Caudate nucleus (tissue), 63 donors: ENCODE measurements at places on chromosomes 12 and 14.

DNA sequence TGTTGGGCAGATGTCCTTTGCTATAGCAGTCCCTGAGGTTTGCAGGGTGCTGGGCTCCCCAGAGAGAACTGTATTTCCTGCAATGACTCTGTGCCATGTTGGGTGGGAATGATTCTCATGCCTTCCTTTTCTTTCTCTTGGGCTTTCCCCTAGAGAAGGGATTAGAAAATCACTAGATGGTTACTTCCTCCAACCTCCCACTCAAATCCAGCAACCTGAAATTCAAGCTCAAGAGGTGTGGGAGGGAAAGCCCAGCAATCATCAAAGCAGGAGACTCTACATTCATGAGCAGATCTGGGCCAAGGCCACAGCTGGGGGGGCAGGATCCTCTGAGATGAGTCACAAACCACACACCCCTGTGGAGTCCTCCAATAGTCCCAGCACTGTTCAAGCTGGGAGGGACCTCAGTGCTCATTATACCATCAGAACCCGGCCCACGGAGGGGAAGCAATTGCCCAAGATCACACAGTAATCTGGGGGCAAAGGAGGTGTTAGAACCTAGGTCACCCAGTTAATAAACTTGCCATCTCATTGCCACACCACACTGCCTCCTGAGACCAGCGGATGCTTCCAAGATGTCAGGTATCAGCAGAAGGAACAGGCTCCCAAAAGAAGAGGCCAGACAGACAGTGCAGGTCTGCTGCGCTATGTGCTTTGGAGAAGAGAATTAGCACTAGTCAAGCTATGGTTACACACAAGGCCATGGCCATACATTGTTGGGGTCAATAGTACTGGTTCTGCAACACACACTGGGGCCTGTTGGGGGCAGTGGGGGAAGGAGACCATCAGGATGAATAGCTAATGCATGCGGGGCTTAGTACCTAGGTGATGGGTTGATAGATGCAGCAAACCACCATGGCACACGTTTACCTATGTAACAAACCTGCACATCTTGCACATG lies 65.7 kb downstream of the TTC9 start:
- DNase-seq, result no peak

GRCh38 chr12:76032043-76032981 lies 736 bp upstream of the PHLDA1 start:
- peak; percentile 16 for DNase-seq

DNA sequence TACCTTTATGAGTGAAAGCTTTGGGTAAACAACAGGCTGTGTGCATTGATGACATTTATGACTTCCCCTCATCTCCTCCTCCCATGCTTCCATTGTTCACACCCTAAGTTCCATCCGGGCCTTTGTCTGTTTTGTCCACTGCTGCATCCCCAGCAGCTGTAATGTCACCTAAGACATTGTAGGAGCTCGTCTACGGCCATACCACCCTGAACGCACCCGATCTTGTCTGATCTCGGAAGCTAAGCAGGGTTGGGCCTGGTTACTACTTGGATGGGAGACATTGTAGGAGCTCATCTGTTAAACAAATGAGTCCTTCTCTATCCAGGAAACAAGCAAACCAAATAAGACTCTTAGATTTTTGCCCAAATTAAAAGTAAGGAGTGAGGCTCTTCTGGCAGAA lies 40.4 kb upstream of the SYCP3 start:
- DNase-seq, result no peak

GRCh38 chr14:53924753-53925152 lies 31.9 kb downstream of the BMP4 start:
- no peak for DNase-seq

DNA sequence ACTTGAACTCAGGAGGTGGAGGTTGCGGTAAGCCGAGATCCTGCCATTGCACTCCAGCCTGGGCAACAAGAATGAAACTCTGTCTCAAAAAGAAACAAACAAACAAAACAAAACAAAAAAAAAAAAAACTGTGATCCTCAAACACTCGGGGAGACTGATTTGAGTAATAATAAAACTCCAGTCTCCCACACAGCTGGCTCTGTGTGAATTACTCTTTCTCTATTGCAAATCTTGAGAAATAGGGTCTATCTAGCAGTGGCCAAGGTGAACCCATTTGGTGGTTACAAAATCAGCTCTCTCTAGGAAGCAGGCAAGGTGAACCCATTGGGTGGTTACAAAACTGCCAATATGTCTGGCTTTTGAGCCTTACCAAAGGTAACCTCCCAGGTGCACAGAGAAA lies 6.0 kb upstream of the ACOT6 start:
- DNase-seq, result no peak

- no peak for DNase-seq
Observed at GRCh38 chr12:120843472-120843871, 60.7 kb downstream of the SPPL3 start.

DNA sequence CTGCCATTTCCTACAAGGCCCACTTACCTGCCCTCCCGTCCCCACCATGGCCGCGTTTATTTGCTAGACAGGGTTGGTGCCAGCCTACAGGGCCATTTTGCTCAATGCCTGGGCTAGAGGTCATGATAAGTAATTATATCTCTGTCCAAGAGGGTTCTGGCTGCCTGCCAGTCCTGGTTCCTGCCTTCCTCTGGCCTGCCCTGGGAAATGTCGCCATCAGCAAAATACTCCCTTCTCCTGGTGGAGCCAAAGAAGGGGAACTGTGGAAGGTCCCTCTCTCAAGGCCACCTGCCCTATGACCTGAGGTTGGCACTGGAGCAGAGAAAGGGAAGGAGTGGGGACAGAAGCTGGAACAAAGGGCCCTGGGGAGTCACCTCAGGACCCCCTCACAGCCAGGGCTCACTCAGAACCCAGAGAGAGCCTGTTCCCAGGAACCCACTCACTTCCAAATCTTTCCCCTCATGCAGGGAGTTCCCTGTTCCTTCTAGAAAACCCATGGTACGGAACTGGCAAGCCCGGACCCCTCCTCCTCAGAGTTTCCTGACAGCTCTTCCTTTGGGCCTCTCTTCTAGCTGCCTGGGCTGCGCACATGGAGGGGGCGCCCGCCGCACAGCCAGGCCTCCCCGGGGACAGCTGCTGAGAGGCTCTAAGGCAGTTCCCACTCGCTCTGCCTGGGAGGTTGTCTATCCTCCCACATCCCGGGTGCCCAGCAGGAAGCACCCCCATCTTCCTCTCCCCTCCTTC lies 280.5 kb downstream of the DPF3 start:
- no peak for DNase-seq

- no peak for DNase-seq
Observed at GRCh38 chr14:69838881-69839416, 40.3 kb upstream of the SMOC1 start.

DNA sequence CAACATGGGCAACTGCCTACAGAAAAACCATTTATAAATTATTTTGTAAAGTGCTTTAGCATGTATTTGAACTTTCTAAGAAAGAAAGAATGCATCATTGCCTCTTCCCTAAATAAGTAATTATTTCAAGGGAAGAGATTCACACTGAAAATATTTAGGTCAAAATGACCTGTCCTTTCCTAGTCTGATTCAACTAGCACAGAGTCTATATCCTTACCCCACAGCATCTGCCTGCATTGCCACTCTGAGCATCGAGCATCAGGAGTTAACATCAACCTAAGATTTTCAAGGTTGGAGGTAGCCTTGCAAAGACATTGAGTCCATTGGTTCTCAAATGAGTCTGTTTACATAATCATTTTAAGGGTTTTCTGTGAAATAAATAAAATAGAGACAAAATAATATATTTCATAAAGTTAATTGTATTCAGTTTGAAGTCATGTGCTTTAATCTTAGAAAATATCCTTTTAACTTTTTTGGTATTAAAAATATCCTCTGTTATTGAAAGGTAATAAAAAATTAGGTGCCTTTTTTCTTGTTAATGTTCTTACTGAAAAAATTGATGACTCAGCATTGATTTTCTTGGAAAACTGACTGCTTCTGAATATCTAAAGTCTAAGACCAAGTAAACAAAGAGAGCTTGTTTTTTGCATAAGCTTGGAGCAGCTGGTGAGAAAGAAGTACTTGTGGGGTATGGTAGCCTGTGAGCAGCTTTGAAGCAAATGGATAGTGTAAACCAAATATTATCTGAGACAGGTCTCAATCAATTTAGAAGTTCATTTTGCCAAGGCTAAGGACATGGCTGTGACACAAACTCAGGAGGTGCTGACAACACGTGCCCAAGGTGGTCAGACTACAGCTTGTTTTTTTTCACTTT lies 269.0 kb upstream of the CLEC14A start:
- no peak for DNase-seq

DNA sequence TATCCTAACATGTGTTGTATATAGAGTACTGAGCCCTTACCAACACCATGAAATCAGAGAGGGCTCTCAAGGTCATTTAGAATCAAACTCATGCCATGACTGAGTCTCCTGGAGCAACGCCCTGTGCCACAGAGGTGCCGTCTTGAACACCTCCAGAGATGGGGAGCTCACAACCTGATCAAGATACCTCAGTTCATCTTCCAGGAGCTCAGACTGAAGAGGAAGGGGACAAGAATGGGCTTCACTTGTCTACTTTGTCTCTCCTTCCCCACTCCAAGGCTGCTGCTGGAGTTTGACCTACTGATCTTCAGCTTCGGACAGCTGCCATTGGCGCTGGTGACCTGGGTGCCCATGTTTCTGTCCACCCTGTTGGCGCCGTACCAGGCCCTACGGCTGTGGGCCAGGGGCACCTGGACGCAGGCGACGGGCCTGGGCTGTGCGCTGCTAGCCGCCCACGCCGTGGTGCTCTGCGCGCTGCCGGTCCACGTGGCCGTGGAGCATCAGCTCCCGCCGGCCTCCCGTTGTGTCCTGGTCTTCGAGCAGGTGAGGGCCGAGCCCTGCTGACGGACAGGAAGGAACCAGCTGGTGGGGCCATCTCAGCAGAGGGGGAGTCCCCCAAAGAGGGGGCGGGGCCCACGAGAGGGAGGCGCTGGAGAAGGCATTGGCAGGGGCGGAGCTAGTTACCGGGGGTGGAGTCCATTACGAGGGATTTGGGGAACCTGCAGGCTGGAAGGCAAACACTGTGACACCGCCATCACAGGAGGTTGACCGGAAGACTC lies 12.0 kb downstream of the SOAT2 start:
- no peak for DNase-seq

- no peak for DNase-seq
Observed at GRCh38 chr12:49109641-49110463, 795 bp downstream of the LMBR1L start.

GRCh38 chr12:71128191-71128788 lies 29.5 kb downstream of the TSPAN8 start:
- DNase-seq, result no peak

GRCh38 chr12:104356231-104357115 lies 52.9 kb downstream of the EID3 start:
- DNase-seq, result no peak

GRCh38 chr14:59601056-59601455 lies 24.4 kb upstream of the CCDC175 start:
- no peak for DNase-seq
